ENCODE measurements at places on chromosomes 7 and 10.
A peak's percentile ranks its signal among the peaks of the same experiment; 100 is the strongest.

GRCh38 chr10:43981232-43981631 is 332.6 kb upstream of the ZNF32 start:
- DNase-seq = no peak

DNA sequence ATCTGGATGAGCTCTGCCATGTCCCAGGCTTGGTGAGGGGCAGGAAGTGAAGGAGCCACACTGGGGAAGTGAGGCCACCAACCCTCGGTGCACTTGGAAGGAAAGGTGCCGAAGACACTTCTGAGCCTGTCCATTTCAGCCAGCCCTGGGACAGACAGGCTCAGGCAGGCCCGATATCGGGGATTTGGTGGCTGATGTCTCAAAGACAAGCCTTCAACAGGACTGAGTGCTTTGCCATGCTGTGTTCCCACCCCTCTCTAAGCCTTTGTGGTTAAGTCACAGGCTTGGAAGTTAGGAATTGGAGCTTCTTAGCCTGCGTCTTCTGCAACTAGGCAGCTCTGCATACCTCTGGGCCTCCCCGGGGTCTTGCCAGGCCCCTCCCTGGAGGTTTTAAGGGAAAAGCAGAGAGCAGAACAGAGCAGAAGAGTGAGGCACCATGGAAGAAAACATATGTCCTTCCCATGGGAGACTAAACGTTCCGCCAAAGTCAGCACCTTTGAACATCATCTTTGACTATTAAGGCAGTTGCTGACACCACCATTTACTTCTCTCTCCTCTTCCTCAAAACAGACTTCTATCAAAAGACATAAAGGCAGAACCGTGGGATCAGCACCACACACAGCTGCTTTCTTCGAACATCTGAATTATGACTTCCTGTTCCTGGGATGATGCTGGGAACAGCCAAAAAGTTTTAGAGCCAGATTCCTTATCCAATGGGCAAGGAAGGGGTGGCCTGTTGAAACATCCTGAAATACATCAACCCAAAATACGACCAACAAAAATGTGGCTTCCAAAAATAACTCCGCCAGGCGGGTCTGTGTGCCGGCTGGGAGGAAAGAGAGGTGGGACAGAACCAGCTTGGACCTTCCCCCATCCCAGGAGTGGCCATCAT is 71.8 kb downstream of the AFAP1L2 start:
- DNase-seq = no peak

- DNase-seq = peak; percentile 78
Measured at GRCh38 chr7:130275826-130276297, 9.2 kb downstream of the CPA2 start.

- DNase-seq = no peak
Measured at GRCh38 chr10:52744057-52744805, 28.4 kb downstream of the MBL2 start.

GRCh38 chr7:17506095-17506494 is 207.6 kb downstream of the AHR start:
- no peak for DNase-seq

DNA sequence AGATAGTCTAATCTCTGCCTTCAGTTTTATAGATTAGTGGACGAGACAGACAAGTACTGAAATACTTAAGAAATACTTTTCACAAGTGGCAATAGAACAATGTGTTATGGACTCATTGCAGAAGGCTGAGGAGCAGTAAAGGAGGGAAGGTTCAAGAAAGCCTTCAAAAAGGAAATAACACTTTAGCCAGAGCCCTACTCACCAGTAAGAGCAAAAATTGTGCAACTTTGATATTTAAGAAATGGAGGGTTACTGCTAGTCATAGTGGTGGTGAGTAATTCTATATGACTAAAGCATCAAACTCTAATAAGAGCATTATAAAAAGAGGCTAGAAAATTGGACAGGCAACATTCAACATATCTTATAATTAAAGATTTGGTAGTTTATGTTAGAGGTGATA is 28.8 kb downstream of the PTPN12 start:
- DNase-seq = no peak

- DNase-seq = no peak
Measured at GRCh38 chr7:80634505-80634904, 3.9 kb upstream of the CD36 start.

- DNase-seq = no peak
Measured at GRCh38 chr10:29806350-29806788, 171.6 kb upstream of the SVIL start.

- no peak for DNase-seq
Measured at GRCh38 chr7:69682518-69682917, 84.2 kb downstream of the AUTS2 start.

DNA sequence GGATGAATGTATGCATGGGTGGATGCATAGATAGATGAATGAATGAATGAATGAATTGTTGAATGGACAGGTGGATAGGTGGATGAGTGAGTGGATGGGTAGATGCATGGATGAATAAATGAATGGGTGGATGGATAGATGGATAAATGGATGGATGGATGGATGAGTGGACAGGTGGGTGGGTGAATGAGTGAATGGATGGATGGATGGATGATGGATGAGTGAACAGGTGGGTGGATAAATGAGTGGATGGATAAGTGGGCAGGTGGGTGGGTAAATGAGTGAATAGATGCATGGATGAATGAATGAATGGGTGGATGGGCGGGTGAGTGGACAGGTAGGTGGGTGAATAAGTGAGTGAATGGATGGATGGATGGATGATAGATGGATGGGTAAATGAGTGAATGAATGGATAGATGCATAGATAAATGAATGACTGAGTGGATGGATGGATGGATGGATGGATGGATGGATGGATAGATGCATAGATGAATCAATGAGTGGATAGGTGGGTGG is 72.6 kb downstream of the MYL10 start:
- DNase-seq = no peak

DNA sequence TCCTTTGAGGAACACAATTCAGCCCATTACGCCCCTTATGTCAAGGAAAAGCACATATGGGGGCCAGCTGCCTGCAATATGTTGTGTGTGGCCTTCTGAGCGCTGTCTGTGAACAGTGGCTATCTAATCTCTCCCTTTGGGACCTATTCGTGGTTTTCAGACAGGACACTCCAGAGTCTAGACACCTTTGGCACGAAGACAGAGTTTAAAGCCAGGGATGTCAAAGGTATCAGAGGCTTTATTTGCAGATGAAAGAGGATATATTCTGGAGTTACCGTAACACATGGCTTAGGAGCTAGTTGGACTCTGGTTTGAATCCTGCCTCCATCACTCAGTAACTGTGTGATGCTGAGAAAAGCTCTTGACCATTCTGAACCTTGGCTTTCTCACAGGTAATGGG is 14.8 kb upstream of the EEPD1 start:
- no peak for DNase-seq

DNA sequence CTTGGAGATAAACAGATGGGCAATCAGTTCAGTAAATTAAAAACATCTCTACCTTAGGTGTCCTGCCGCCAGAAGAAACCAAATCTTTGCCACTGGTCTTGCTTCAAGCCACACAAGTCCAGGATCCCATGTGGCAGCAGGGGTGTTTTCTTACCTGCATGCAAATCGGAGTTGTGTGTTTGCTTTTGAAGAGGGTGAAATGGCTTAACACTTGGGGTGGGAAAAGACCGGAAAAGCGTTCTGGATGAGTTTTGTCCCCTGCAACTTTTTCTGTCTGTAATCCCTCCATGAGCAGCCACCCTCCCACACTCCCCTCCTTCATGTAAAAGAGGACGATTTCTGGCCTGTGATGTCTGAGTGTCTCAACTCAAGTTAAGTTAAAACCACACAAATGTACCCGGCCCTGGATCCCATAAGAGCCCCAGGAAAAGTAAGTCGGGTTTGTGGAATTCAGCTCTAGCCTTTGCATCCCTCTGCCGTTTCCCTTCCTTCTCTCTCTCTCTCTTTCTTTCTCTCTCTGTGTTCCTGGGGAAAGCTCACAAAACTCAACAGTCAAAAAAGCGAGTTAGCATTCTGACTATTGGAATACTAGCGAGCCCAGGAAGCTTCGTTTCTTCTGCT is 178.5 kb downstream of the TCF7L2 start:
- no peak for DNase-seq

- no peak for DNase-seq
Measured at GRCh38 chr7:132836746-132837145, 245.1 kb downstream of the CHCHD3 start.

- DNase-seq = no peak
Measured at GRCh38 chr7:121909716-121910345, 36.9 kb downstream of the PTPRZ1 start.

- DNase-seq = no peak
Measured at GRCh38 chr7:50436133-50436806, 13.9 kb downstream of the FIGNL1 start.

- DNase-seq = no peak
Measured at GRCh38 chr10:49328401-49329145, 29.6 kb downstream of the C10orf71 start.

DNA sequence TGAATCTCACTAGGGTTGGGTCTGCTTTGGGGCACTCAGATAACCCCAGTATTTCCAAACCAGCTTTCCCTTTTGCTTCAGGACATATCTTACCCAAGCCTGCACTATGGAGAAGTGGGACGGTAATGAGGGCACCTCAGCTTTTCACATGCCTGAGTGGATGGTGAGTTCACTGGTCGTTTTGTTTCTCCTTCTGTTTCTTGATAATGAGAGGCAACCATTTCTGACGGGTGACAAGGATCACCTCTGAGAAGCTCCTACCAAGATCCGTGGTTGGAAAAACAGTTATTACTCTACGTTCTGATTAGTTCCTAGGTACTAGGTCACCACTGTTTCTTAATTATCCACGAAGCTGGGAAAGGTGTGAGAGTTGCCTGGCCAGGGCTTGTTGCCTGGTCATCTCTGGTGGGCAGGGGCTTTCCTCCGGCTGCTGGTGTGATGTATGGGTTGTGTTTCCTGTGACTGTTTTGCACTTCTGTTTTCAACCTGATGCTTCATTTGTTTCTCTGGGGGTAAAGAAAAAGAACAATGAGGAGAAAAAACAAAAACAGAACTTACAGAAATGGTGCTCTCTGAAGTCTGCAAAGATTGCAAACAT is 65.7 kb upstream of the STRIP2 start:
- no peak for DNase-seq

Measured in brain (organoid and tissue), 16 donors.